ENCODE measurements at places on chromosomes 1 and 21.

DNA sequence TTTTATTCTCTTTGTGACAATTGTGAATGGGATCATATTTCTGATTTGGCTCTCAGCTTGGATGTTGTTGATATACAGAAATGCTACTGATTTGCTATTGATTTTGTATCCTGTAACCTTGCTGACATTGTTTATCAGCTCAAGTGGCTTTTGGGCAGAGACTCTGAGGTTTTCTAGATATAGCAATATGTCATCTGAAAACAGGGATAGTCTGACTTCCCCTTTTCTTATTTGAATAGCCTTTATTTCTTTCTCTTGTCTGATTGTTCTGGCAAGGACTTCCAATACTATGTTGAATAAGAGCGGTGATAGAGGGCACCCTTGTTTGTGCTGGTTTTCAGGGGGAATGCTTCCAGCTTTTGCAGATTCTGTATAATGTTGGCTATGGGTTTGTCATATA is 150.8 kb downstream of the FASLG start:
- DNase-seq, result no peak

- DNase-seq, result no peak
These were observed 535.5 kb downstream of the LRRIQ3 start for GRCh38 chr1:73662526-73662925.

GRCh38 chr1:165397944-165398343 is 41.4 kb upstream of the LMX1A start:
- DNase-seq, result no peak

DNA sequence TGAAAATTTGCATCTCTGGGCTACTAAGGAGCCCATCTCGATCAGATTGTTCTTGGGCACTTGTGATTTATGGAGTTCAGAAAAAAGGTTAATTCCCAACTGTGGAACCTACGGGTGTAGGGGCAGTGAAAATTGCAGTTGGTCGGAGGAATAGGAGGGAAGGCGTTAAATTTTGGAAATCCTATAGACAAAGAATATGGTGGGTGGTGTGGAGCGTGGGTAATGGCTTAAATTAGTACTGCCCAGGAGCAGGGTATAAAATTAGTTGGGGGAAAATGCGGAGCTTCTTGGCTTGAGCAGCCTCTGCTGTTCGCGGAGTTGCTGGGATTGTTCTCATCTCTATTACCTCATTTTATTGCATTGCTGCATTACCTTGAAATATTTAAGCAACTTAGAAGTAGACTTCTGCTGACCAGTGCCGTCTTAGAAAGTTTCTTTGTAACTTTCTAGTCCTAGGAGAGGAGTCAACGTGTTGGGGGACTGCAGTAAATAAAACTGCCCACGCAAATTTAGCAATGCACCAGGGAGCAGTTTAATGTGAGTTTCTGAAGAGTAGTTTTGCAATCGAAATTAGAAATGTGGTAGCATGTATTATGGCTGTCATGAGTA is 514 bp downstream of the S1PR1 start:
- no peak for DNase-seq

GRCh38 chr1:233885196-233885920 is 19.1 kb upstream of the SLC35F3 start:
- DNase-seq, result no peak

GRCh38 chr1:223482766-223483165 is 89.6 kb downstream of the CCDC185 start:
- no peak for DNase-seq

GRCh38 chr1:7274256-7274655 is 489.0 kb downstream of the CAMTA1 start:
- DNase-seq, result no peak

GRCh38 chr1:234849832-234850231 is 239.9 kb upstream of the IRF2BP2 start:
- no peak for DNase-seq

GRCh38 chr1:201527879-201528278 is 11.0 kb upstream of the NAV1 start:
- no peak for DNase-seq

DNA sequence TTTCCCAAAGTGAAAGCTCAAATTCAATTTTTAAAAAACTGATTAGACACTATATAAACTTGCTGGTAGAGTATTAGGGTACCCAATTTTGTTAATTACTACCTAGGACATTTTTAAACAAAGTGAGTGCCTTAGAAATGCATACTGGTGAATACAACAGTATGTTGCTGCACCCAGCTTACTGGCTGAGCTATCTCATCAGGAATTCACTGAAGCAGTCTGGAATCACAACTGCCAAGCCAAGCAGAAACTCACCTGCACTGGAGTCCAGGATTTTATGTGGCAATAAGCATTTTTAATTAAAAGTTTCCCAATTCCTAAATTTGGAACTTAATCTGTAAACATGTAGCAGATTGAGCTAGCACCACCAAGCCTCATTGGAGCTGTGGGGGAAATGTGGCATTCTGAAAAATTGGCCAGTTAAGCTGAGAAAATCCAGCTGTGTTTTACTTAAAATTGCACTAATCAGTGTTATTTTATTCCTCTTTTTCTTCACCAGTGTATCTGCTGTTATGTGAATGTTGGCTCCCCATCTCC is 61.8 kb downstream of the CLEC20A start:
- no peak for DNase-seq

DNA sequence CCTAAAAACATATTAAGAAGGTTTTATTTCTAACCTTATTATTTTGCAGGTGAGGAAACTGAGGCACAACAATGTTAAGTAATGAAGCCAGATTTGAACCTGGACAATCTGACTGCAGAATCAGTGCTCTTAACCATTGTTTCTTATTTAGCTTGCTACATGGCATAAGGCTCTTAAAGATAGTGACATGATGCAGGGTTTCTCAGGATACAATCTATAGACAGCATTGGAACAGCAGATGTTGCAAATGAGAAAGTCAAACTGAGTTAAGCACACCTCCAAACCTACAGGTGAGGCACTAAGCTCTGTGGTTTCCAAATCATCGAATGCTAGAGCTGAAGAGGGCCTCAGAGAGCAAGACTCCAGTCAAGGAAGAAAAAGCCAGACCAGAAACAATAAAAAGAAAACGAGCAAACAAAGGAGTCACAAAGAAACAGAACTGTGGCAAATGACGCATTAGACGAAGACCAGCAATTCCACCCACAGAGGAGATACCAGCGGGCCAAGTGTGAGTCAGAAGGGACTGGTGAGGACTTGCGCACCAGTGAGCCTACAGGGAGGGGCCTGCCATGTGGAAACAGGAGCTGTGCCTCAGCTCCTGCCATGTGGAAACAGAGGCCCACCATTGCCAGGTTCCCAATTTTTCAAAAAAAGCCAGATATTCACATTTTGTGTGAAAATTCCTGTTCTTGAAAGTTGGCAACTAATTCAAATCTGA is 14.4 kb downstream of the CD58 start:
- no peak for DNase-seq

DNA sequence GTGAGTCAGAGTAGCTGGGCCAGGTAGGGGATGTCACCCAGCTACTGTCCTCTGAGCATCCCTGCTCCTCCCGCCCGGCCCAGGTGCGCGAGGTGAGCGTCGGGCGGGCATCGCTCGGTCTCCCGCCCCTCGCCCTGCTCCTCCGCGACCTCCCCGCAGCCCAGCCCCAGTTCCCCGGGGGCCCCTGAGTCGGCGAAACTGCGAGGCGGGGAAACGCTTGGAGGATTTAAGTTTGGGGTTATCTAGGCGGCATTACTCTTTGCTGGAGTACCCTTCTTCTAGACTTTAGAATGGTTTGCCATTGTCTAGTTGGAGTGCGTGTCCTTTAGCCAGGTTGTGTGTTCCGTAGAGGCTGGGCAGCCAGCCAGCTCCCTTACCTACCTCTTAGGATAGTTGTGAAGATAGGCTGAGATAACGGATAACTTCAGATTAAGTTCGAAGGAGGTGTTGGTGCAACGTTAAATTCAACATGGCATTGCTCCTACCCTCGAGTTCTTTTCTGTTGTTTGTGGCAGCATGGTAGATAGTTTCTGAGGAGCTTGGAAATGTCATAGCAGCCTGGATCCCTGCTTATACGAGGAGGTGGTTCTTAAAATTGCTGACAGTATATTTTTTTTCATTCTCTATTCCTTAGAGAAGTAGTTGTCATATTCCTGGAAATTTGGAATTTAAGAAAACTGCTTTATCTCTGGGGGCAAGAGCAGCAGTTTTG is 697 bp downstream of the AGO3 start:
- no peak for DNase-seq

- DNase-seq, result no peak
These were observed 8.7 kb upstream of the MDM4 start for GRCh38 chr1:204507317-204508105.

DNA sequence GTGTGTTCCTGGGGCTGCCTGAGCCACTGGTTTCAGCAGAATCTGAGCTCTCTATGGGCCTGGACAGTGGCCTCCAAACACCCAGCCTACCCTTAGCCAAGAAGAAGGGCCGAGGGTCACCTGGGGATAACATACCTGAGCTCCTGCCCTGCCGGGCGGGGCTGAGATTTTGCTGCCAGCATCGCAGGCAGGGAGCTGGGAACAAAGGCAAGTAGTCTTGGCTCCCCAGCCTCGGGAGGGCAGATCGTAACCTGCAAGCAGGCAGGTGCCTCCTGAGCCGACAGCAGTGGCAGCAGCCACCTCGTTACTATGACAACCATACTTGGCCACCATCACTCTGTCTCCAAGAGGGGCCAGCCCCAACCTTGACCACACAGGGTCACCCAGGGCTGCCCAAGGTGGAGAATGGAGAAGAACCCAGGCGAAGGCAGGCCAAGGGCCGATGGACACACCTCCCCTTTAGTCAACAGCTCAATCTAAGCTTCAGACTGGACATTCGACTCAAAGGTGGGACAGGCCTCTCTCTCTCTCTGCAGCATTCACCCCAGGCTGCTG is 54.6 kb downstream of the TOMM20 start:
- DNase-seq, result no peak

DNA sequence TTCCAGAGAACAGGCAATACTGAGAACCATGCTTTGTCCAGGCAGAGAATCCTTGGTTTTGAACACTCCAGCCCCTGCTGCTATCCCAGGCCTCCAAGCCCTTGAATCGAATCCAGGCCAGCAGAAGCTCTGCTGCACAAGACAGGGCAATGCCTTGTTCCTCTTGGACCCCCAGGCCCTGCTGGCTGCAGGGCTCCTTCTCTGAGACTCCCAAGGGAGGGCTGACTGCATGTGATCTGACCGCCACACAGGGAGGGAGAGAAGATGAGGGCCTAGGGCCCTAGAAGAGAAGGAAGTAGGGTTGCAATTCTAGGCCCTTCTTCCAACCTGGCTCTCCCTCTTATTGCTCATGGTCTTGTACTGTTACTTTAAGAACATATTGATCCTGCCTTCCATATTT is 160.6 kb upstream of the EDN2 start:
- no peak for DNase-seq

GRCh38 chr1:192835116-192835515 is 26.3 kb downstream of the RGS2 start:
- DNase-seq, result no peak

DNA sequence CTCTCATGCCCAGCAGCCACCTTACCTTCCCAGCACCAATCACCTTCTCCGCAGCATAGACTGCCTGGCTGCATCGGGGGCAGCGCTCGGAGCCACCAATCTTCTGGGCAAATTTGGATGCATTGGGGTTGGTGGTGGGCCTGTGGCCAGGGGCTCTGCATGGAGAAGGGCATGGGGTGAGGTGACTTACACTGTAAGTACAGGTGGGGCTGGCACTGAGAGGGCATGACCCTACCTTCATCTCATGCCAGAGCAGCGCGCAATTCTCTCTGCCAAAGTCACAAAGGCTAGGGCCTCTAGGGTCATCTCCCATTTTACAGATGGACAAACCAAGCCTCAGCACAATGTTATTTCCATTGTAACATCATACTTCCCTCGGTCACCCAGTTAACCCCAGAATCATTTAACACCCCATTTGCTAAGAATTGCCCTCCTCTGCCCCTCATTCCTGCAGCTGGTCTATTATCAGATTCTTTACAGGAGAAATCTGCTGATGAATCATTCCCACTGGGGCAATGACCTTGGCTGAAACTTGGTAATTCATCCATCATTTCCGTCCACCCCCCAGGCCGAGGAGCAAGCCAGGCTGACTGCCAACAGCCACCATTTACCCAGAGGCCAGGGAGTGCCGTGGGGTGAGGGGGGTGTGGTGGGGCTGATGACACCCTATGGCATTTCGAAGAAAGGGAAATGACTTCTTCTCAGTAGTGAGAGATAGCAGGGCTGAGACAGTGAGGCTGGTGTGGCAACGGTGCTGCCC is 17.9 kb downstream of the CSRP1 start:
- DNase-seq, result no peak

GRCh38 chr21:20086508-20086907 is 911.7 kb upstream of the NCAM2 start:
- DNase-seq, result no peak

- DNase-seq, result peak; percentile 5
These were observed 917 bp downstream of the KIAA0040 start for GRCh38 chr1:175191659-175192058.

- no peak for DNase-seq
These were observed 138.2 kb downstream of the ZNF326 start for GRCh38 chr1:90133133-90133532.

DNA sequence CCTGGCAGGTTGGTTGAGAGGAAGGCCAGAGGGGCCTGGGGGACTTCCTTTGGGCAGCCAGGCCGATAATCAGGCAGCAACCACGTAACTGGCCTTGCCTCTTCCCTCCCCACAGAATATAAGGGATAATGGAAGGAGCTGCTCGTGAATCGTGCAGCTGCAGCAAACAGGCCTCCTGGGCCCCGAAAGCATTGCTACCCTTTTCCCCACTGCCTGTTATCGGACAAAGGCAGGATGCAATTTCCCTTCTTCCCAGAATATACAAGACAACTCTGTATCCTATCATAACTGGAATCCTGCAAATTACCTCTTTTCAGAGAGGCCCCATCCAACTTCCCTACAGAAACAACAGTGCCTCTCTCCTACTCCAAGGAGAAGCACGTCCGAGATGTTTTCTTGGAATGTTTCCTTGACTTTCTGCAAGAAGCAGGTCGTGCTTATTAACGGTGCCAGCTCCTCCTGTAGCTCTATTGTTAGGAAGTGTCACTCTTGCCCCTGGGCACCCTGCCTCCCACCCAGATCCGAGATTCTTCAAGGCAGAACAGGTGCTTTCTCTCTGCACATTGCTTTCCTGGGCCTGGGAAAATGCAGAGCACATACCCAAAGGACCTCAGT is 106.0 kb upstream of the TIAM1 start:
- no peak for DNase-seq

DNA sequence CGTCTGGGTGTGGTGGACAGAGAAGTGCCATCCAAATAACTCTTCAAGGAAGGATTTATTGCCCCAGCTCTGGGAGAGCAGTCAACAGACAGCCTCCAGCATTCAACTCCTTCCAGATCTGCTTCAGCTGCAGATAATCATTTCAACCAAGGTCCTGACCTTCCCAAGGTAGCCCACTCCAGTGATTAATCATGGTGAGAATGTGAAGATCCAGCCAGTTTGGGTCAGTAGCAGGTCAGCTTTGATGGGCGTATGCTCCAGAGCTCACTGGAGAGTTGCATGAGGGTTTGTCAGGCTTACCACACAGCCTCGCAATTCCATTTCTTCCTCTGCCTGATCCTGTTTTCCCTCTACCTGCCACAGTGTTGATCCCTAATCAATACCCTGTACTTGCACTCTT is 214.5 kb upstream of the ZRANB2 start:
- no peak for DNase-seq

DNA sequence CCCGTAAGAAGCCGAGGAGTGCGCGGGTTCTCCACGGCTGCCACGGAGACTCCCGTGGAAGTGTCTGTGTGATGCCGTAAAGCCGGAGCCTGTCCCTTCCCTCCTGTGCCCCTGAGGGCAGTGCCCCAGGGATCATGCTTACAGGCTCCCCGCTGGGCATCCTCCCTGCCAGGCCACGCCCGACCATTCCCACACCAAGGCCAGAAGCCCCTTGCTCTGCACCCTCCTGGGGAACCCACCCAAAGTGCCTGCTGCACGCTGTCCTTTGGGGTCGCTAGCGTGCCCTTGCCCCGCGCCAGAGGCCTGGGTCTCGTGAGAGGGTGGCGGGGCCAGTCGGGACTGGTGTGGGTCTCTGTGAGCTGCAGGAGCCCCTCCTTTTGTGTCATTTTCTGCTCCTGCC is 228.5 kb upstream of the C1orf174 start:
- no peak for DNase-seq
